ENCODE measurements at places on chromosomes 7 and 10.

GRCh38 chr7:31497516-31497915 lies 16.4 kb upstream of the ITPRID1 start:
- no peak for DNase-seq

DNA sequence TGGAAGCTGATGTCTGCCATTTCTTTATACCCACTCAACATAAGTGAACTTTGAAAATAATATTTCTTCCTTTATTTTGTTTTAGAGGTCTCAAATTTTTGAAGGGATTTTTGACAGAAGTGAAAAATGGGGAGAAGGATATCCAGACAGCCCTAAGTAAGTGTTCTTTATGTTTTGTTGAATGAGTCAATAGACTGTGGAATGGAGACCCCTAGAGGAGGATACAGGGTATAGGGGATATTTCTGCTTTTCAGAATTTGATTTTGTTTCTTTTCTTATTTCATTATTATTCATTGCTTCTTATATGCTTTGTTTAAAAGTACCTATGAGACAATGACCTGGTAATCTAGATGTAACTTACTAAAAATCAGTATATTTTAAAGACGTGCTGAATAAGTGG lies 34.4 kb downstream of the PLEKHA8 start:
- peak; percentile 67 for DNase-seq

DNA sequence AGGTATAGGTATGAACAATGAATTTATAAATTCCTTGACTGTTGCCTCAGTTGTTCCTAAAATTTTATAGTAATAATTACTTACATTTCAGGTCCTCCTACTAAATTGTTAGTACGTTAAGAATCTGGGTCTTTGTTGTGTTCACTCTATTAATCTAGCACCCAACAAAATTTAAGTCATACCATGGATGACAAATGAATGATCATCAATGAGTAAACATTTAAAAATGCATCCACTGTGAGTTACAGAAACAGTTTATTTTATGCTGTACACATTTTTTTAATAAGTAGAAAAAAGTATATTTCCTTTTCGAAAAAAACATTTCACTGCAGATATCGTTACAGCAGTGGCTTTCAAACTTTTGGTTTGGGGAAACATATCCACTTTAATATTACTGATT lies 265.2 kb downstream of the PCLO start:
- no peak for DNase-seq

- no peak for DNase-seq
Measured at GRCh38 chr10:30055226-30055662, 4.1 kb downstream of the JCAD start.

- DNase-seq = no peak
Measured at GRCh38 chr10:131127610-131128009, 183.9 kb downstream of the TCERG1L start.

DNA sequence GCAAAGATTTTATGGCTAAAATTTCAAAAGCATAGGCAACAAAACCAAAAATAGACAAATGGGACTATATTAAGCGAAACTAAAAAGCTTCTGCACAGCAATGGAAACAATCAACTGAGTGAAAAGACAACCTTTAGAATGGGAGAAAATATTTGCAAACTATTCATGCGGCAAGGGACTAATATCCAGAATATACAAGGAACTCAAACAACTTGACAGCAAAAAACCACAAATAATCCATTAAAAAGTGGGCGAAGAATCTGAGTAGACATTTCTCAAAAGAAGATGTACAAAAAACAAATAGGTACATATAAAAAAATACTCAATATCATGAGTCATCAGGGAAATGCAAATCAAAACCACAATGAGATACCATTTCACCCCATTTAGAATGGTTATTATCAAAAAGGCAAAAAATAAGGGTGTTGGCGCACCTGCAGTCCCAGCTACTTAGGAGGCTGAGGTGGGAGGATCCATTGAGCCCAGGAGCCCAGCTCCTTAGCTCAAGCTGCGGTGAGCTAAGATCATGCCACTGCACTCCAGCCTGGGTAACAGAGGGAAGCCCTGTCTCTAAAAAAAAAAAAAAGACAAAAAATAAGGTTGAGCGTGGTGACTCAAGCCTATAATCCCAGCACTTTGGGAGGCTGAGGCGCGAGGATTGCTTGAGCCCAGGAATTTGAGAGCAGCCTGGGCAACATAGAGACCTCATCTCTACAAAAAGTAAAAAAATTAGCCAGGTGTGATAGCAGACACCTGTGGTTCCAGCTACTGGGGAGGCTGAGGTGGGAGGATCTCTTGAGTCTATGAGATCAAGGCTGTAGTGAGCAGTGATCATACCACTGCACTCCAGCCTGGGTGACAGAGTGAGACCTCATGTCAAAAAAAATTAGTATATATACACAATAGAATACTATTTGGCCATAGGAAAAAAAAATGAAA lies 4.2 kb upstream of the CCM2 start:
- no peak for DNase-seq

GRCh38 chr10:660970-661596 lies 28.4 kb downstream of the DIP2C start:
- DNase-seq = no peak

GRCh38 chr7:123190109-123190831 lies 9.5 kb downstream of the SLC13A1 start:
- DNase-seq = no peak

GRCh38 chr7:93307131-93307660 lies 75.0 kb downstream of the VPS50 start:
- no peak for DNase-seq

GRCh38 chr7:151088019-151088855 lies 2.0 kb downstream of the AGAP3 start:
- DNase-seq = peak; percentile 59

GRCh38 chr7:130151591-130152492 lies 53.4 kb downstream of the TMEM209 start:
- no peak for DNase-seq

DNA sequence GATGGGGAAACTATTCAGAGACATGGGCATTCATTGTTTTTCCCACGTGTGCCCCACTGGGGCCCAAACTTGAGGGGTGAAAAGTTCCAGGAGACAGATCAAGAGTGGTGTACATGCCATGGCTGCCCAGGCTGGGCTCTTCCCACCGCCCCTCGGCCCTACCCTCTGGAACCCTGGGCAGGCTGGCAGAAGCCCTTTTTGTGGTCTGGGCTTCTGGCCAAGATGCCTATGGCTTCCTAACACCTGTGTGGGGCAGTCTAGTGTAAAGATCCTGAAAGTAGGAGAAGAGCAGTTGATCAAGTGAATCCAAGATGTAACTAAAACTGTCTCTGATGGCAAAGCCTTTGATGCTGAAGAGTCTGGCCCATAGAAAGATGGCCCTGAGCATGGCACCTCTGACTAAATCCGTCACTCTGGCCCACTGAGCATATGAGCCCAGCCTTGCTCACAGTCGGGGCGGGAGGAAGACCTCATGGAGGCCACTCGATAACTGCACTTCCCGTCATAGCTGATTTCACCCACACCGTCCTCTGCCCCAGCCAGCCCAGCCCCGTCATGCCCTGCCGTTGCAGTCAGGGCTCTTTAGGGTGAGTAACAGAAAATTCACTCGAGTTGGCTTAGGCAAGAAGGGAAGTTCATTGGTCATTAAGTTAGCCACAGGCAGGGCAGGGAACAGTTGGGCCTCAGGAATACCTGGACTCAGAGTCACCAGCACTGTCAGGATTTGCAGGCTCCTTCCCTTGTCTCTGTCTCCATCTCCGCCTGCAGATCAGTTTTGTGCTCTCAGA lies 37.9 kb upstream of the MTPAP start:
- no peak for DNase-seq

DNA sequence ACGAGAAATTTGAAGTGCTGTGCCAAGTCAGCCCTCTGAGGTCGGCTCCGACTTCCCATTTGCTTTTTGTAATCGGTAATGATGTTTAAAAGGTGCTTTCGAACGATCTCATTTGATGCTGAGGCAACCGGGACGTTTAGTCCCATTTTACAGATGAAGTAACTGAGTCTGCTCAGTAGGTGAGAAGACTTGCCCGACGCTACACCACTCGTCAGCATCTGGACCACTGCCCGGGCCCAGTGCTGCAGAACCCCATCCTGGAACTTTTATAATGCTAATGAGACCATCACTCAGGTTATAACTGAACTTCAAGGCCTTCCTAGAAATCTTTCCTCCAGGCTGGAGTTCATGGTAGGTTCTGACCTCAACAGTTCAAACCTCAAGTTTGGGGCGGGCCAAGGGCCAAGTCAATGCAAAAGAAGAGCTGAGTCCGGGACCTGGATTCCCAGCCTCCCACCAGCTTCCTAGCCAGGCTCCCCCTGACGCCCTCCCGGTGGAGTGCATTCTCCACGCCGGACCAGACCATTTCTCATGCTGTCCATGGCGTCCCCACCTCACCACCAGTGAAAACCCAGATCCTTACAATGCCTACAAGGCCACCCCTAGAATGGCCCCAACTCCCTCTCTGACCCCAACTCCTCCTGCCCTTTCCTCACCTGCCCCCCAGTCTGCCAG lies 699 bp upstream of the PDLIM1 start:
- DNase-seq = no peak

DNA sequence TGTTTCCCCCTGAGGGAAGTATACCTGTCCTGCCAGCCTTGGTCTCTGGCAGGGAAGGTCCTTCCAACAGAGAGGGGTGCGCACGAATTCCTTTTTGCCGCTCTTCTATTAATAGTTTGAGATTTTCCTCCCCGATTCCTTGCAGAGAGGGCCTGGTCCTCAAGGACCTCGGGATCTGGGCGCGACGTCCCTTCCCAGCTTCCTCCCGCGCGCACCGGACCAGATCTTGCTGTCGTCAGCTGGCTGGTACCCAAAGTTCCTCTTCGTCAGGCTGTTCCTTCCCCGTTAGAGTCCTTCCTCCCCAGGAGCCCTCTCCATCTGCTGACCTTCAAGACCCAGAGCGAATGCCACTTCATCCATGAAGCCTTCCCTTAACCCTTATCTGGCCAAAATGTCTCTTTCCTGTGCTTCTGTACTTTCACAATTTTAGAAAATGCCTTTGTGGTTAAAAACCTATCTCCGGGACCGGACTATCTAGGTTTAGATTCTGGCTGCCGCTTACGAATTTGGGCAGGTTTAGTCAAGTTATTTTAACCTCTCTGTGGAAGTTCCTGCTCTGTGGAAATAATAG lies 851 bp upstream of the GOT1 start:
- DNase-seq = no peak

DNA sequence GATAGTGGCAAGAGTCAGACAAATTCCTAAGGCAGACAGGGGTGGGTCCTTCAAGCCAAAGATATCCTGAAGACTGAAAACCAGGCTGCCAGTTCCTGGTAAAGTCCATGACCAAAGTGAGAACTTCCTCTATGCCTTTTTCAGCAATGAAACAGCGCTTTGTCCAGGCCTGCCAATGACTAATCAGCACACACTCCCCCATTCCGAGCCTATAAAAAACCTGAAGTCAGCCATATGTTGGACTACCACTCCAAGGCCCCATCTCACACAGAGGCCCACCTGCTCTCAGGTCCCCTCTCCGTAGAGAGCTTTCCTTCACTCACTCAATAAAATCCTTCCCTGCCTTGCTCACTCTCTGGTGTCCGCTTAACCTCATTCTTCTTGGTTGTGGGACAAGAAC lies 402.2 kb downstream of the ANKRD7 start:
- DNase-seq = no peak

DNA sequence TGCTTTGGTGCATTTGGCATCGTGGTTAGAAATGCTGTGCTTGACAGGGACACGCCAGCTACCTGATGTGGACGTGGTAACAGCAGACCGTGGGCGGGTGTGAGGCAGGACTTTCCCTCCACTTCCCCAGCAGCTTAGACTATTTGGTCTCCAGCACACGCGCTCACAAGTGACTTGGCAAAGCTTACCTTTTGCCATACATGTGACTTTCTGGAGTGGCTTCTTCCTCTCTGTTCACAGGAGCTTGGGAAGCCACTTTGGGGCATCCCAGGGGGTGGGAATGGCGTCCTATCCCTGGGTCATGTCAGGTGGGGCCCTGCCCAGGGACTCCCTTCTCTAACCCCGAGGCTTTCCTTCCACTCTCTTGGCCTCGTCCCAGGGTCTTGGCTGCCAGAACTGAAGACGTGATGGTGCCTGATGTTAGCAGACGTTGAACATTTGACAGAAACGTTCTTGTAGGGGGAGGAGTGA lies 228.7 kb upstream of the KLF6 start:
- no peak for DNase-seq

GRCh38 chr7:146255609-146256008 lies 139.0 kb downstream of the CNTNAP2 start:
- DNase-seq = no peak

GRCh38 chr7:128437426-128438332 lies 18.0 kb upstream of the HILPDA start:
- no peak for DNase-seq

DNA sequence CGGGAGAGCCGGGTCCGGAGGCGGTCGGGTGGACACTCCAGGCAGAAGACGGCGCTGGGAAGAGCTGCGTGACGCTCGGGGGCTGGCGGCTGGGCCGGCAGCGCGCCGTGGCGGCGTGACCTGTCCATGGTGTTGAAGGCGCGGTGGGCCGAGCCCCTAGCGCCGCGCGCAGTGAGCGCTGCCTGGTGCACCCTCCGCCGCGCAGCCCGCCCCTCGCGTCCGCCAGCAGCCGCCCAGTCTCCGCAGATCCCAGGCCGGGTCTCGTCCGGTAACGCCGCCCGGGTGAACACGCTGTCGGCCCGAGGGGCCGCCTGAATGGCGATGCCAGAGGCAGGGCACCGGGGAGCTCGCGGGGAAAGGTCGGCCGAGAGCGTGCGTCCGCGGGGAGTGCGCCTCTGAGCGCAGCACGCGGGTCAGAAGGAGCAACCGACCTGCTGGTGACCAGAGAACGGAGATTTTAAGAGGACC lies 657 bp upstream of the TMEM178B start:
- DNase-seq = peak; percentile 82

DNA sequence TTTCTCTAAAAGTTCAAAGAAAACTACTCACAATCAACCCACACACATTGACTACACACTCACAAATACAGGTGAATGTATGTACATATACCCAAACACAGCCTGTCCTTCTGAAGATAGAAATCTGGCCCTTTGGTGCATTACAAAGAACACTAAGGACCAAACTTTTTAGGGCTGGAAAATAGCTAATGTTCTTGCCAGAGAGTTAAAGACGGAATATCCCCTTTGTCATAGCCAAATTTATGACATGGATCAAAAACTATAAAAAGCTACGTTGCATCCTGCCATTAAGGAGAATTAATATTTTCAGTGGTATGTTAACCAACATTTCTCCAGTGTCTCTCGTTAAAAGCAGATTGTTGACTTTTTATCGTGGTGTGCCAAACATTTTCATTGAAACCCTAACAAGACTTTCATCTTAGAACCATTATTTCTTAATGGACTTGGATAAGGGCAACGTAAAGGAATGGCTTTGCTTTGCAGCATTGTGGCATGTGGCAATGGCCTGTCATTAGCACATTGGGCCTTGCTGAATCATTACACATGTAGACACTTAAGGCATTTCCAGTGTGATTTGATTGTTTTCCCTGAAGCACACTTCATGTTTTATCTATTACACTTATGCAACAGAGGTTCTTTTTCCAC lies 150.9 kb upstream of the MEOX2 start:
- DNase-seq = peak; percentile 24

GRCh38 chr7:123847868-123848267 lies 2.9 kb downstream of the HYAL4 start:
- DNase-seq = no peak

DNA sequence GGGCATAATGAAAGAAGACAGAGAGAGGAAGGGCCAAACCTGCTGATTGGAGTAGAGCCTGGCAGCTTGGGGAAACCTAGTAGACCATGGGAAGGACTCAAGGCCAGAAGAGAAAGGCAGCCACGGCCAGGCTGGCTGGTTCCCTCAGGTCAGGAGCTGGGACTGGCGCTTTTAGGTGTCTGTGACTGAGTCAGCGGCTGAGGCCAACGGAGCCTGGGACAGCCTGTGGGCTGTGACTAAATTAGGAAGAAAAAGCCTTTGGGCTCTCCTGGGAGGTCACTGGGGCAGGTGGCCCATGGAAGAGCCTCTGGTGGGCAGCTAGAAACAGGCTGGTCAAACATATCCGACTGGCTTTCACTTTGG lies 108.9 kb upstream of the PDCD4 start:
- DNase-seq = no peak

Data from eye (tissue), 1 donor.